ENCODE measurements at places on chromosomes 7 and 10.
A peak's percentile ranks its signal among the peaks of the same experiment; 100 is the strongest.

DNA sequence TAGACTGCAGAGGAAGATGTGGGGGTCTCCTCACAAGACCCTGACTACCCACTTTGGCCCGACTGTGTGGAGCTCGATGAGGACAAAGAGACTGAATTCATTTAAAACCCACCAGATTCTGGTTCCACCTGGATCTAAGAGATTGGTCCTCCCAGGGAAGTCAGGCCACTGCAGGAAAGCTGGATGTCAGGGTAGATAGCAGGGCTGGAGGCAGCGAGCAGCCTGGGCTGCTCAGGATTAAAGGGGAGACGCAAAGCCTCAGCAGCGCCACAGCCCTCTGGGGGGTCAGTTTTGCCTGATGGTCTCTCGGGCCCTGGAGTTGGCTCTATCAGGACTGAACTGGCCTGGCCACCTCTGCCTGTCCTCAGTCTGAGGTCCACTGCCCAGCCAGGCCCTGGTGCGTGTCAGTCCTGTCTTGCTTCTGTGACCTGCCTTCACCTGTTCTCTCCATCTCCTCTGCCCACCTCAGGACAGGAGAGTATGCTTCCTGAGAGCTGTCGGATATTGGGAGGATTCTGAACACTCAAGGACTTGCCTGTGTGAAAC is 12.2 kb upstream of the KLRG2 start:
- no peak for DNase-seq

DNA sequence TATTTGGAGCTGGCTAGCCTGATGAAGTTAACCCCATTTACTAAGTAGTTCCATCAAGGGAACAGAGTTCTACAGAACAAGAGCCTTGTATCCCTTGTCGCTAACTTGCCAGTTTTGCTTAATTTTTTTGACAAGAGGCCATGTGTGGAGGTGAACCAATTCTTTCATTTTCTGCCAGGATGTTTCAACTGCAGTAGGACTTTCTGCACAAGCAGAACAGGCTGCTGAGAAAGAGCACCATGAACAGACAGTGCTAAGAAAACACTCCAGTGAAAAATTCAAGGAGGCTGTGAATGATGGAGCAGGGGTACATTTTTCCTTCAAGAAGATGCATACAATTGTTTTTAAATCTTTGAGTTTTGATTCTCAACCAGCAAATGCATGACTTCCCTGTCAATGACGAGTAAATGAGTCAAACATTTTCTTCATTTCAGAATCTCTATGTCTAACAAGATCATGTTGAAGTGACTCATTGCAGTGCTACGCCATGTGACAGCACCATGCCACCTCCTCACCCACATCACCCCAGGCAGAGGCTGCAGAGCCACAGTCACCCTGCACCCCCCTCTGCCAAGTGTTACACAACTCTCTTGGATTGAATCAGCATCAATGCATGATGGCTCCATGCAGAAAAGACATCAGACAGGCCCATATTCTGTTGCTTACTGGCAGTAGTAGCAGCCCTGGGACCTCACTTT is 193.1 kb downstream of the COBL start:
- no peak for DNase-seq

DNA sequence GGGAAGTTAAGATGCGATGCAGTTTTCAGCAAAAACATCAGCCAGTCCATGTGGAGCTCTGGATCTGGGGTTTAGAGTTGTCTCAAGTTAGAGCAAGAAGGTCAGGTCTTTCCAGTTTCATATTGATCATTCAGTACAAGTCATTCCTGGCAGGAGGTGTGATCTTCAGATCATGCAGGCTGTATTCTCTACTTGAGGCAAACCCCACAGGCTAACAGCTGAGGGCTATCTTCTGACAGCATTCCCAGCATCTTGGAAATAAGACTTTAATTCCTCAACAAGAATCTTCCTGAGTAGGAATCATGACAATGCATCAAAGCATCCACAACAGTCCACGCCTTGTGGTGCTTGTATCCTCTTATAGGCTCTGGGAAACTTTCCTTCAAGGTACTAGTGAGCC is 94.9 kb upstream of the ZNF438 start:
- no peak for DNase-seq

DNA sequence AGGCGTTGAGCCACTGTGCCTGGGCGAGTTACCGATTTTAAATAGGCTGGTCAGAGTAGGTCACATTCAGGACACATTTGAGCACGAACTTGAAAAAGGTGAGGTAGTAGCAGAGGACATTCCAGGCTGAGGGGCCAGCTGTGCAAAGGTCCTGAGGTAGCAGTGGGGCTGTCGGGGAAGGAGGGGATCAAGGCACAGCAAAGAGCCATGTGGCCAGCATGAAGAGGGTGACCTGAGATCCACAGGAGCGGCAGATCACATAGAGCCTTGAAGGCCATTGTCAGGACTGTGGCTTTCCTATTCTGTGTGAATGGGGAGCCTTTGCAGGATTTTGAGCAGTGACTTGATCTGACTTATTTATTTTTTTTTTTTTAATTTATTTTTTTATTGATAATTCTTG is 6.5 kb downstream of the ZAN start:
- no peak for DNase-seq

- no peak for DNase-seq
These were observed 6.9 kb upstream of the GPR85 start for GRCh38 chr7:113093561-113093960.

- no peak for DNase-seq
These were observed 101.4 kb downstream of the GPAM start for GRCh38 chr10:112082120-112082519.

DNA sequence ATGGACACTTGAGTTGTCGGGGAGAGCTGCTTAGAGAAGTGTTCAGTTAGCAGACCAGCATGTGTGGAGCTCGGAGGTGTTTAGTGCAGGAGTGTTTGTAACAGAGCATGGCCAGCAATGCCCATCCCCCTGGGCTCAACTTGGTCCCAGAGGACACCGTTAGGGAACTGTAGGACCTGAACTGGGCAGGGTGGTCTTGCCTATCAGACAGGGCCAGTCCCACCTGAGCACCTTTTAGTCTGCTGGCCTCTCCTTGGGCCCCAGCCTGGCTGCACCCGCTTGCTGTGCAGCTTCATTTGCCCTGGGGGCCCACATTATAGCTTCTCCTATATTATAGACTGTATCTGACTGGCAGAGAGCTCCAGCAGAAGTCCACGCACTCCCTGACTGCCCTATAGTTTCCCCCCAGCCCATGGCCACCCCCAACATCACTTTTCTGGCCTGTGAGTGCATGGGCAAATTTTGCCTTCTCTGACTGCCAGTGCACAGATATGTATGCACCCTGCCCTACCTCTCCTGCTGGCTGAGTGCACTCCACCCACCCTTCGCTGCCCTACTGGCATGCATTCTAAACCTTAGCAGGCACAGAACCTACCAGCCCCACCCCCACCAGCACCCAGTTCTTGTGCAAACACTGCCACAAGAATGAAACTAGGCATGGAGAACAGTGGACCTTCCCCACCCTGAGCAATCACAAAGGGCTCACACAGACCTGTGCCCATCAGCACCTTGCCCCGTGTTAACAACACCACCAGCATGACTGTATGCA is 1030.6 kb upstream of the GHITM start:
- no peak for DNase-seq

GRCh38 chr7:49800031-49800430 is 26.6 kb downstream of the VWC2 start:
- DNase-seq = no peak

- no peak for DNase-seq
These were observed 314.3 kb downstream of the HPSE2 start for GRCh38 chr10:98921316-98921715.

- no peak for DNase-seq
These were observed 396.9 kb upstream of the NRP1 start for GRCh38 chr10:33731322-33731721.

GRCh38 chr7:41478187-41478586 is 224.7 kb downstream of the INHBA start:
- no peak for DNase-seq

DNA sequence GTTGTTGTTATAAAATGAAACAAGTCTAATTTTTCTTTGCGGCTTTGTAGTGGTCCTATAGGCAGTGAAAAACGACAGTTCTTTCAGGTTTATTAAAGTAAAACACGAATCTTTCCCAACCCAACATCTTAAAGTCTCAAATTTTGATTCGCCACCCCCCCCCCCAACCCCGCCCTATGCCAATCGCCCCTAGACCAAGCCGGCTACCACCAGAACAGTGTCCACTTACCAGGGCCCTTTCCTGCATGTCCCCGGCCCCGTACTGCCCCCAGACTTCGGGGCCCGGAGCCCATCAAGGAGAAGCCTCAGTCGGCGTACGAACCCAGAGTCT is 335 bp upstream of the CHCHD1 start:
- no peak for DNase-seq

- no peak for DNase-seq
These were observed 519.7 kb downstream of the LRMDA start for GRCh38 chr10:75950997-75951589.

DNA sequence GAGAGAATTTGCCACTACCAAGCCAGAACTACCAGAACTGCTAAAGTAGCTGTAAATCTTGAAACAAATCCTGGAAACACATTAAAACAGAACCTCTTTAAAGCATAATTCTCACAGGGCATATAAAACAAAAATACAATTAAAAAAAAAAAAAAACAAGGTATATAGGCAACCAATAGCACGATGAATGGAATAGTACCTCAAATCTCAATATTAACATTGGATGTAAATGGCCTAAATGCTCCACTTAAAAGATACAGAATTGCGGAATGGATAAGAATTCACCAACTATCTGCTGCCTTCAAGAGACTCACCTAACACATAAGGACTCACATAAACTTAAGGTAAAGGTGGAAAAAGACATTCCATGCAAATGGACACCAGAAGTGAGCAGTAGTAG is 17.2 kb downstream of the LMBR1 start:
- no peak for DNase-seq

- DNase-seq = no peak
These were observed 33.4 kb downstream of the CCDC6 start for GRCh38 chr10:59872892-59873463.

- no peak for DNase-seq
These were observed 811 bp downstream of the SLIT1 start for GRCh38 chr10:97184971-97185325.

DNA sequence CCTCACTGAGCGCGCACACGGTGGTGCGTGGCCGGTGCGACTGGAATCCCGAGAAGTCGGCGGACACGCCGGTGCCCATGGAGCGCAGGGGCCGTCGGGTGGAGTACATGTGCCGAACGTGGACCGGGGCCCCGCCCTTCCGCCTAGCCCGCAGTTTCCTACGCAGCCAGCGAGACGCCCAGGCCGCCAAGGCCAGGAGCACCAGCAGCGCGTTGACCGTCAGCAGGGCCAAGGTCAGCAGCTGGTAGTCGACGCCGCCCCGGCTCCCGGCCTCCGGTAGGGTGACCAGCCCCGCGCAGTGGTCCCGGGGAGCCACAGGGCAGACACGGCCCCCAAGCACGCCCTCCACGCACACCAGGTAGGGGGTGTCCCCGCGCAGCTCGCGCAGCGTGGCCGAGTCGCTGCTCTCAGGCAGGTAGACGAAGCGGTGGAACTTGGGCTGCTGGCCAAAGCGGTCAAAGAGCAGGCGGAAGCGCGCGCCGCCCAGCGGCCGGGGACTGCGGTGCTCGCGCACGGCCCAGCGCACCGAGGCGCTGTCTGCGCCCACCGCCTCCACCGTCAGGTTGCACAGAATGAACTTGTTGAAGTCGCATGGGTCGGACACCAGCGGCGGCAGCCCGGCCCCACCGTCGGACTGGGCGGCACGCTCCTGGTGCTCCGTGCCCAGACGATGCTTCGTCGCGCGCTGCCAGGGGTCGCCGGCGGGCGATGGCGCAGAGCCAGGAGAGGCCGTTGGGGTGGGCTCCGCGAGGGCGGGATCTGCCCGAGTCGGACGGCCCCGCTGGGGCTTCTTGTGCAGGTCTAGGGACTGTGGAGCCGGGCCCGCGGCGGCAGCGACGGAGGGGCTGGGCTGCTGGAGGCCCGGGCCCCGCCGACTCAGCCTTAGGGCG is 2.2 kb downstream of the TRIL start:
- peak; percentile 71 for DNase-seq

- DNase-seq = no peak
These were observed 304.8 kb downstream of the LRMDA start for GRCh38 chr10:75736151-75736640.

DNA sequence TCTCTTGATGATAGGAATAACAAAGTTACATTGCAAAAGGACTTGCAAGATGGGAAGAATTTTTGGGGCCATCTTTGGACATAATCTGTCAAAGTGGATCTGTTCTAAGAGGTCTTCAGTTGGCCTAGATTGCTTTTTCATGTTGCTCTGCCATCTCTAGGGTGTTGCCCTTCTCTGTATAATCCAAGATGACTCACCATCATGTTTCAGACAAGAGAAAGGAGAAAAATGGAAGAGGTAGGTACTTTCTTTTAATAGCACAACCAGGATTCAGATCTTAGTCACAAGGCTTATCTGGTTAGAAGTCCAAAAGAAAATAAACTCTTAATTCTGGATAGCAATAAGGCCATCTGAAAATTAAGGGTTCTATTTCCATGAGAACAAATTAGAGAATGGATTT is 38.7 kb upstream of the FOXP2 start:
- DNase-seq = no peak

DNA sequence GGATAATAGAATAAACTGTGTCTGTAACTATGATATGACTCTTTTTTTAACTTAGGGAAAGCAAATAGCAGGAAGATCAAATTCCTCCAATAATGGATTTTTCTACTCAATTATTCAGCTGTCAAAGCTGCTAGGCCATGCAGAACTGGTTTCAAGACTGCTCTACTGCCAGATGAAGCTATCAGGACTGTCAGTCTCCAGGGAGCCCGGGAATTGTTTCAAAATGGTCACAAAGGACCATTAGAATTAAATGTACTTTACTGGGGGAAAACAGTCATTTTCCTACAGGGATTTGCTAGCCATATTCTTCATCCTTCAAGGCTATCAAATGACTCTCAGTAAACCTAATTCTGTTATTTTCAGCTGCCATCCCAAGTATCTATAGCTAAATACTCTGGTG is 276.3 kb downstream of the LHFPL3 start:
- DNase-seq = no peak

DNA sequence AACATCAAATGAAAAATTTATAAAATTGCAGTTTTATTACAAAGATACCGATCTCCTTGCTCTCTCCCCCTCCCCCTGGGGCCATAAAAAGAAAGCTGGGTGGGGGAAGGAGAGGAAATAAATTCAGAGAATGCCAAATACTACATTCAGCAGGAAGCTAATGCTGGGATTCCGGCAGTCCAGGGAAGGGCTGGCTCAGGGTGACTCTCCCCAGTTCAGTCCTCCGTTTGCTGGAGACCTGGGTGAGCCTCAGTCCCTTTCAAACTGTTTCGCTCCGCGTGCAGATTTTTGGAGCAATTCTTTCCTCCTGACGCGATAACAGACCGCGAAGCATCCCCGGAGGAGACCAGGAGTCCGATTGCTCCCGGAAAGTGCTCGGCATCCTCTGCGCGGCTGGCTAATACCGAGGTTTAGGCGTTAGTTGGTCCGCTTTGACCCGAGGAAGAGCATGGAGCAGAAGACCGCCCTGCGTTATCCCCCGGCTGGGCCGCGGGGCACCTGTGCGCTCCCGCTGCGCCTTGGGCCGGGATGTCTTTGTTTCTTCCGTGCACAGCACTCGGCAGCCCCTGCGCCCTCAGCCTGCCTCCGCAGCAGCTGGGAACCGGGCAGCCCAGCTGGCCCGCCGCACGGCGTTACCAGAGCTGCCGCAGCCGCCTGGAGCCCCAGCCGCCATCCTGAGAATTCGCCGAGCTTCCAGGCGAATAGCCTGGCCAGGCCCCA is 3.9 kb upstream of the HOXA2 start:
- no peak for DNase-seq
